Left lung (tissue), 14 donors: ENCODE measurements at places on chromosomes 12 and 14. TPM values are rescaled to one million over a fixed set of nuclear protein-coding genes. Genes with fewer than 3 reads are reported as not detected.

The LALBA gene
- total RNA-seq: not detected

The NPAS3 gene
- total RNA-seq: 0.09 TPM

GRCh38 chr14:99590746-99591555 is 13.1 kb downstream of the CCDC85C start:
- DNase-seq: no peak

- DNase-seq: no peak
These were observed 63.6 kb upstream of the TMEM263 start for GRCh38 chr12:106892075-106892474.

DNA sequence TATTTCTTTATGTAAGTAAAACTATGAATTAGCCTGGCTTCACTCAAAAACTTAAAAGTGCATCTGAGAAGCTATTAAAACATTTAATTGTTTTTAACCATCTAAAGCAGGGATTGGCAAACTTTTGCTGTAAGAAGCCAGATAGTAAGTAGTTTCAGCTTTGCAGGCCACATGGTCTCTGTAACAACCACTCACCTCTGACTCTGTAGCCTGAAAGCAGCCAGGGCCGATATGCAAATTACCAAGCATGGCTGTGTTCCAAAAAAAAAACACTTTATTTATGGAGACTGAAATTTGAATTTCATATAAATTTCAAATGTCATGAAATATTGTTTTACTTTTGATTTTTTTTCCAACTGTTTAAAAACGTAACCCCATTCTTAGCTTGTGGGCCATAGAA is 95.3 kb downstream of the CIT start:
- DNase-seq: no peak

The RERG gene
- 11.5 TPM for total RNA-seq

DNA sequence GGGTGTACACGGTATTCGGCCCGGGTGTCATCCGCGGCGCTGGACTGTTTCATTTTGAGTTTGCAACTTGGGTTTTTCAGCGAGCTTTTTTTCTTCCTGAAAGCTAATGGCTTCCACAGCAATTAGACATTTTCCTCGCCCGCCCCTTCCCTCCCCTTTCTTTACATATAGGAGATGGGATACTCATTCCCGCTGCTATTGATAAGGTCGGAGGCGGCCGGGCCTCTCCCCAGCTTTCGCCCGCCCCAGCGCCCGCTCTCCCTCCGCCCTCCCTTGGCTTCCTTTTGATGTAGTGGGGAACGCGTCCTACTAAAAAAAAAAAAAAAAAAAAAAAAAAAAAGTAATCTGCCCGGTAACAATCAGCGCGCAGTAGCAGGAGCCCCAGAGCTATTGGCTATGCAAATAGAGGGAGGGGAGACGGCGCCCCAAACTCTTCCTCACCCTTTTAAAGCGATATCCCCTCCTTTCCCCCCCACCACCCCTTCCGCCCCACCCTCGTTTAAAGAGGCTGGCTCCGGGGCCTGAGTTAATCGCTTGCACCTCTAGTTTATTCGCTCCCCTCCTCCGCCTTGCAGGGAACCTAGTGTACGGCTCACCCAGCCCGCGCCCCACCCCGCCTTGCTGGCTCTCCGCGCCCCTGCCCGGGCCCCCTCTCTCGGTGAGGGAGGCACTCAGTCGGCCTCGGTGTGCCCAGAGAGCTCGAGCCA is 1.7 kb upstream of the CCND2 start:
- DNase-seq: peak; percentile 75

The CLEC14A gene
- total RNA-seq: 73.8 TPM

- no peak for DNase-seq
These were observed at the start of gene KIF5A for GRCh38 chr12:57549909-57550640. Gene KIF5A, plus strand, starts transcription at chr12:57550044. Its CDS starts 228 bp downstream, at chr12:57550272.

The MDM2 gene
- total RNA-seq: 136 TPM

- DNase-seq: no peak
These were observed 1.5 kb downstream of the CHD4 start for GRCh38 chr12:6605421-6606330.

The FSCB gene
- 0.10 TPM for total RNA-seq

The CCDC196 gene
- not detected for total RNA-seq

The IFI27 gene
- total RNA-seq: 394 TPM

- no peak for DNase-seq
These were observed 193.6 kb downstream of the CACNA1C start for GRCh38 chr12:2246358-2246757.

The GARIN6 gene
- not detected for total RNA-seq

The LRRC10 gene
- not detected for total RNA-seq

- DNase-seq: no peak
These were observed 87.0 kb upstream of the VRK1 start for GRCh38 chr14:96710060-96710666.

The KCNC2 gene
- not detected for total RNA-seq

The EID3 gene
- total RNA-seq: 2.9 TPM

- DNase-seq: no peak
These were observed 32.0 kb upstream of the SPPL3 start for GRCh38 chr12:120936197-120936596.

DNA sequence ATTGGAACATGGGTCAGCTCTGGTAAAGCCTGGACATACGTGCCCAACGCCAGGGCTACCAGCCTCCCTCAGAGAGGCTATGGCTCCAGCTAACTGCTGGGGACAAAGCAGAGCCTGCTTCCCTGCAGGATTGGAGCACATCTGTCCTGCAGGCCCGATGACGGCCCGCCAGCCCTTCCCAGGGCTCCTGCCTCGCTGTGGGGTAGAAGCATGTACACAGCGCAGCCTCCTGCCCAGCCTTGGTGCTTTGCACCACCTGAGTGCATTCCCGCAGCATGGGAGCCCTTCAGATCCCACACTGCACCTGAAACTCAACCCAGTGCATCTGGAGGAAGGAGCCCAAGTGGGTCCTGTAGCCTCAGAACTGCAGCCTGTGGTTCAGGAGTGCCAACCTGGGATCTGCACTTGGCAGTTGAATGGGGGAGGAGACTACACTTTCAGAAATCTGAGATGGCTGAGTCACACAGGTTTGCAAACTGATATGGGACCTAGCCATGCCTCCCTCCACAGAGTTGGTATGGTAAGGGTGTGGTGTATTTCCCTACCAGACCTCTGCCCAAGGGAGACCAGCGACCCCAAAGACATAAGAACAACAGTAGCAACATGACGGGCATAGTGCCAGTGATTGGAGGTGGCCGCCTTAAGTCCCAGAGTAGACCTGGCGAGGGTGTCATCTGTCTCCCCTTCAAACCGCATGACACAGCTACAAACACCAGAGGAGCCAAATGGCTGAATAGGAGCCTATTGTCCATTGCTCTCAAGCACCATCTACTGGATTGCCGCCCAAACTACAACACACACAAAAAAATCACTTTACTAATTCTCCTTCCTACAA is 273.9 kb upstream of the MIS18BP1 start:
- no peak for DNase-seq

The NAP1L1 gene
- total RNA-seq: 428 TPM

DNA sequence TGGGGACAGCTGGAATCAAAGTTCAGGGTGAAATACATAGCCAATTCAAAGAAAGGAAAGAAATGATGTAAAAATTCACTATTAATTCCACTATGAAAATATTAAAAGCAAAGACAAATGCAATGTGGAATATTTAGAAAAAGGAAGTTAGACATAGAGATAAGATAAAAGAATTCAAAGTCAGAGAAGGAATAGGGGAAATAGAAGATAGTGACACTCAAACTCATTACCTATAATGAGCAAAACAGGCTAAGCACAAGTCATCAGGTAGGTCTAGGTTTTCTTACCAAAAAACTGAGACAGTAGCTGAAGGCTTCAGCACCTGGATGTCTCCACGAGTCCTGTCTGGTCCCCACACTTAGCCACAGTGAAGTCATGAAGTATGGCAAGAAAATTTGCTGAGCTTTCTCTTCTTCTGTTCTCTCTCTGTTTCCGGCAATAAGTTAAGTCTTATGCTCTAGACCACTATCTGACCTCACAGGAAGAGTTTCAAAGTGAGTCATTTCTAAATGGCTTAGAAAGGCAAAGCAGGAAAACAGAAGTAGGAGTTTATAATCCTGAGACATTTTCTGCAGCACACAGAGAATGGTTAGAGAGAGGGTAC is at the start of gene C3AR1:
Gene C3AR1, minus strand, starts transcription at position 369 of the 604 bp plus-strand sequence. CDS start 6,174 bp downstream, outside the sequence.
- no peak for DNase-seq

GRCh38 chr12:108837680-108838079 is 19.7 kb downstream of the SSH1 start:
- DNase-seq: no peak

DNA sequence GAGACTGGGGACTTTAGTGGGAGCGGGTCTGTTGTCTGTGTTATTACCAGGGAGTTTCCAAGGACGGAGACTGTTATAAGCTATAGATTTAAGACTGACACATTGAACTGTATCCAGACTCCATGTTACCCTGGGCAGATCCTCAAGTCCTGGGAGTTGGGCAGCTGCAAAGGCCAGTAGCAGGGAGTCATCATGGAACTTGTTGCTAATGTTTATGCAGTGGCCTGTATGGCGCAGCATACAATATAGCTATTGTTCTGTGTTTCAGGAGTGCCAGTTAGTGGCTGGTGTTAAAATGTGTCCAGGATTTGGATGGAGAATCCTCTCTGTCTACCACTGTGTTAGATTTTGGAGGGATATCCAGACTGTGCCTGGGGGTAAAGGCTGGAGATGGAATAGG is 31.7 kb downstream of the SMOC1 start:
- DNase-seq: no peak

- DNase-seq: no peak
These were observed 84.5 kb upstream of the AMN1 start for GRCh38 chr12:31813305-31813704.

The TMEM233 gene
- 0.79 TPM for total RNA-seq

The TGFB3 gene
- 34.5 TPM for total RNA-seq

GRCh38 chr12:623172-623864 is 39.9 kb downstream of the NINJ2 start:
- no peak for DNase-seq

The VDR gene
- total RNA-seq: 29.7 TPM

GRCh38 chr12:110743571-110744093 is 941 bp upstream of the PPP1CC start:
- DNase-seq: peak; percentile 66

The AMN1 gene
- 11.5 TPM for total RNA-seq

GRCh38 chr12:27861428-27862167 is 81.6 kb upstream of the MANSC4 start:
- peak; percentile 82 for DNase-seq

DNA sequence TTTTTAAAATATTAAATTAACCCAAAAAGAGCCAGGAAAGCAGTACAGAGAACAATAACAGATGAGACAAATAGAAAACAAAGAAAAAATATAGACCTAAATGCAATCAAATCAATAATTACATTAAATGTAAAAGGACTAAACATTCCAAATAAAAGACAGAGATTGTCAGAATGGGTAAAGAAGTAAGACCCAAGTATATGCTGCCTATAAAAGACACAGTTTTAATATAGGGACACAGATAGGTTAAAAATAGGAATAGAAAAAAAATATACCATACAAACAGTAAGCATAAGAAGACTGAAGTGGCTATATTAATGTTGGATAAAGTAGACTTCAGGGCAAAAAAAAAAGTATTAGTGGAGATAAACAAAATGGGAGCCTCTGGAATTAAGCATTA is 163.1 kb upstream of the BCL2L14 start:
- no peak for DNase-seq

DNA sequence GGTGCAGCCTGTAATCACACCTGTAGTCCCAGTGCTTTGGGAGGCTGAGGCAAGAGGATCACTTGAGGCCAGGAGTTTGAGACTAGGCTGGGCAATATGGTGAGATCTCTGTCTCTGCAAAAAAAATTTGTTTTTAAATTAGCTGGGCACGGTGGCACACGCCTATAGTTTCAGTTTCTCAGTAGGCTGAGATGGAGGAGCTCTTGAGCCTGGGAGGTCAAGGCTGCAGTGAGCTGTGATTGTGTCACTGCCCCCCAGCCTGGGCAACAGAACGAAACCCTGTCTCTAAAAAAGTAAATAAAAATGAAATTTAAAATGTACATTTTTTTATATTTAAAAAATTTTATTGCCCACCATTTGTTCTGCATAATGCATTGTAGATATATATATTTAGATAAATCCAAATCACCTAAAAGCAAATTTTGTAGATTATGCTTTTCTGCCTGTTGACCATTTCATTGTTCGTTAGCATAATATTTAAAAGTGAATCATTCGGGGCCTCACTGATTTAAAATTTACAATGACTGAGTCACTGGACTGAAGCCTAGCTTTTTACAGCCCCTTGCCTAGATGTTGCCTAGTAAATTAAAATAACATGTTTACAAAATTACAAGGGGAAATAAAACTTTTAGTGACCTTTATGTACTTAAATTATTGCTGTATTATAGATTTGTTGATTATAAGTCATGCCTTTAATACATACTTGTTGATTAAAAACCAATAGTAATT is 87.9 kb downstream of the USP15 start:
- no peak for DNase-seq

DNA sequence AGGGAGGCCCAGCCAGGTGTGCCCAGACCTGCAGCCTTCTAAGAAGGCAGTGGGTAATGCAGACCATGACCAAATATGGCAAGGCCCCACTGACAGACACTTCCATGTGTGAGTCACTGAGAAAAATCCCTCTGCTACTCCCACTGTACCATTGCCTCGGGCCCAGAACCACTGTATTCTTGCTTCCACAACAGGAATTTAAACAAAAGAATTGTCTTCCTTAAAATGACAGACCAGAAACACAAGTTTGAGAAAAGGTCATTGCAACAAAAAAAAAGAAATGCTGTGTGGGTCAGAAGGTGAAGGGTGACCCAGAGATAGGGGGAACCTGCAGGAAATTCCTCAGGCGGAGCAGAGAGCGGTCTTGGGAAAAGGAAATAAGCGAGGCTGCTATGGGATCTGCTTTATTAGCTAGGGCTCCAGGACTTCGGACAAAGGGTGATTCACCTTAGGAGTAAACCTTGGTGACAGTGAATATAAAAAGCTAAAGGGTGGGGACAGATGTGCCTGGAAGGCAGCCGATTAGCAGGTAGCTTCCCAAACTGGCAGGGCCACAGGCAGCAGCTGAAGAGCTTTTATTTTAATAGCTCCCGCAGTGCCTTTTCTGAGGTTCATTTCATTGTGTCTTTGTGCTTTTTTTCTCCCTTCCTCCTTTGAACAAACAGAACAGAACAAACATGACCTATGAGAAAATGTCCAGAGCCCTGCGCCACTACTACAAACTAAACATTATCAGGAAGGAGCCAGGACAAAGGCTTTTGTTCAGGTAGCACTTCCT is 185.3 kb upstream of the BCL2L14 start:
- DNase-seq: no peak

GRCh38 chr14:100692859-100693558 is 33.7 kb upstream of the DLK1 start:
- peak; percentile 85 for DNase-seq

DNA sequence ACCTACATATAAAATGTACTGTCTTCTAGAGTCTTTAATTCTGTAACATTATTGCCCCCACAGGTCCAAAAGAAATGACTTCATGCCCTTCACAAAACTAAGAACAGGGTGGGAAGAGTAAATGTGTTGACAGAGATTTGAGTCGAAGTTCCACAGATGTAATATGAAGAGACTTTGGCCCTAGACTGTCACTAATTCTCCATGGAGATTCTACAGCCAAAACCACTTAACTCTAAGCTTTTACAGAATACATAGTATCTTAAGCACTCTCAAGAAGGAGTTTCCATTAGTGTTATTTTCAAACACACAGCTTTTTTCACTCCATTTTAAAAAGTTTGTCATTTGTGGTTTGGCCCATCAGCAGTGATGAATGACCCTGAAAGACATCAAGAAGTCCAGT is 56.3 kb downstream of the ABCC9 start:
- DNase-seq: no peak

GRCh38 chr12:89880690-89881350 is 172.2 kb upstream of the ATP2B1 start:
- no peak for DNase-seq
